GM18507 (cell line): ENCODE measurements at places on chromosomes 11 and 22.

- no peak for DNase-seq
These were observed 39.3 kb downstream of the AMBRA1 start for GRCh38 chr11:46554213-46555147.

DNA sequence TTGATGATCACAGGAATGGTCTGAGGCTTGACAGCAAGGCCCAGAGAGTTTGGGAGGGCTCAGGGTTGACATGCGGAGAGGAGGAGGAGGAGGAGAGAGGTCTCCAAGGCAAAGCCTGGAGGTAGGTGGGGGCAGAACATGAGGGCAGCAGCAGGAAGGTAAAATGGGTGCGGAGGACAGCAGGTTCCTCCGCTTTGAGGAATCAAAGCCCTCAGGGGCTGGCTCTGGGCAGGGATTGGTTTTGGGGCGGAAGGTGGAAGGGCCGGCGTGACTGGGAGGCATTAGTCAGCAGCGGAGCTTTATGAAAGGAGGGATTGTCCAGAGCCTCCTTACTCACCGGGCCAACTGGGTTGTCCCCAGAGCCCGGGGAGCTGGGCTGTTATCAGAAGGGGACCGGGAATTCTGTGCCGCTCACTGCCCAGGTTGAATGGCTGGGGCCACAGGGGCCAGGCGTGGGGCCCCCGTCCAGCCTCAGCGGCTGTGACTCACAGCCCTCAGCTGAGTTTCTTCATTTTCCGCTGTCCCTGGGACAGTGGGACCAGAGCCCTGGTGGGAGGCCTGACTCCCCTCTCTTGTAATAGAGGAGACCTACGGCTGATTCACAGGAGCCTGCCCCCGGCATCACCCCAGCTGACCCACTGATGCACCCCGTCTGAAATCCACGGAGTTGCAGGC lies 36.2 kb downstream of the LIF start:
- DNase-seq = no peak

DNA sequence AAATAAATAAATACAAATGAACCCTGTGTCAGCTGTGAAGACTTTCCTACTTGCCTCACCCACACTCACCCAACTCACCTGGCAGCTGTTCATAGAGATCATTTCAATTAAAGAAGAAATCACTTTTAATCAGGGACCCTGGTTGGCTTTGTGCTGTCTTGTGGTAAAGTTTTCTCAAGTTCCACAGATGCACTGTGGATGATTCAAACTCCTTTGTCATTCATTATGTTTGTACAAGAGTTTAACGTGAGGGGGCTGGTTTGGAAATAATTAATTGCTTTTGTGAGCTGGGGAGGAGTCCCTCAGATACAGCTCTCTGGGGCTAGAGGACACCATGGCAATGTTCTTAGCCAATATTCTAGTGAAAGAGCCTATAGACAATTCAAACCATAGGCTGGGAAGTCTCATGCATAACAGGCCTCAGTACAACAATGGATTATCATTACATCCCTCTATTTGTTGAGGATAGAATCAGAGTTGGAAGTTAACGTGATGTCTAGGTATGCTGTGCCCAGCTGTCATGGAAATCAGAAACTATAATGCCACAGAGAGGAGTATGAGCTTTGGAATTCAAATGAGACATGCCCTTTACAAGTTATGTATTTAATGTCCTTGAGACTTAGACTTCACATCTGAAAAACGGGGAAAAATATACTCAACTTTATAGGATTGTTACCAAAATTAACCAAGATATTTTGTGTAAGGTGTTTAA lies 698.5 kb downstream of the KCNA4 start:
- no peak for DNase-seq

DNA sequence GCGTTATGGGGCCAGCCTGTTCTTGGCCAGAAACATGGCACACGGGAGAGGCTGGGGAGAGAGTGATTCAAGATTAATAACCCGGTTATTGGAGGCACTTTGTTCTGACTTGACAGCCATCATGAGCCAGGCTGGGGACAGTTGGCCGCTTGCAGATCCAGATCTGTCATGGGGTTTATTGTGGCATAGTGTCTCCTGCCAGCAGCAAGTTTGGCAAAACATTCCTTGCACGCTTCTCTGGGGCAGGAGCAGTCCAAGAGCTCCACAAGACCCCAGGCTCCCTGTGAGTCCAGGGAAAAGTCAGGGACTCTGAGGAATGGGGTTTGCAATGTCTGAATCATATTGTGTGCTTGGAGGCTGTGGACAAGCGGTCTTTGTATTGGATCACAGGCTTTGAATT lies 270.4 kb downstream of the MIAT start:
- no peak for DNase-seq

DNA sequence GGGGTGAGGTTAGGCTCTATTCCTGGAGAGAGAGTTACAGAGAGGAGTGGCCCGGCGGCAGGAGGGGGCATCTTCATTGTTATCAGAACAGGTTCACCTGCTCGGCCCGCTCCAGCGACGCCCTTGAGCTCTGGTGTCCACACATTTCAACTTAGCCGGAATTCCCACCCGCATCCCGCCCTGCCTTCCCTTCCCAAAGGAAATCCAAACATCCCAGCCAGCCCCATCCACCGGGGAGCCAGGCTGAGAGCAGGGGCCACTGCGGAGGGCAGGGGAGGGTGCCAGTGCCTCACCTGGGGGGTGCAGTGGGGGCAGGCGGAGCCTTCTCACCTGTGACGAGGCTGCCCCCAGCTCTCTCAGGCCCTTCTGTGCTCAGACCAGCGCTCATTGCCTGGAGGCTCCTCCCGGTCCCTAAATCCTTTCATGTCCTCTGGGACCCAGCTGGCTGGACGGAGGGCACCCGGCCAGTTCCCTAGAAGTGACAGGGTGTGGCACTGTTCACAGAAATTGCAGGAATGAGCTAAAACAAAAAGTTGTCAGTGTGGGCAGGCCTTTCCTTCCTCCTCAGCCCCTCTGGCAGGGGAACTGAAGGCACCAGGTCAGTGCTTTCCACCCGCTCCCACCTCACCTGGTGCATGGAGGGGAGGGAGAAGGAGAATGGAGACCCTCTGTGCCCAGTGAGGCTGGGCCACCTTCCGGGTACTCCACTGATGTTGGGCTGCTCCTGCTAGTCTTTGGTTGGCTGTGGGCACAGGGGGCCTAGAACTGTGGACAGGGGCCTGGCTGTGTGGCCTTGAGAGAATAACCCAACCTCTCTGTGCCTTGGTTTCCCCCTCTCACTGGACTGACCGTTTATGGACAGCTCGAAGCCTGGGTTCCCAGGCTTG lies 2.2 kb upstream of the MRGPRG start:
- no peak for DNase-seq

GRCh38 chr22:36765943-36766450 lies 9.9 kb downstream of the IFT27 start:
- DNase-seq = no peak

DNA sequence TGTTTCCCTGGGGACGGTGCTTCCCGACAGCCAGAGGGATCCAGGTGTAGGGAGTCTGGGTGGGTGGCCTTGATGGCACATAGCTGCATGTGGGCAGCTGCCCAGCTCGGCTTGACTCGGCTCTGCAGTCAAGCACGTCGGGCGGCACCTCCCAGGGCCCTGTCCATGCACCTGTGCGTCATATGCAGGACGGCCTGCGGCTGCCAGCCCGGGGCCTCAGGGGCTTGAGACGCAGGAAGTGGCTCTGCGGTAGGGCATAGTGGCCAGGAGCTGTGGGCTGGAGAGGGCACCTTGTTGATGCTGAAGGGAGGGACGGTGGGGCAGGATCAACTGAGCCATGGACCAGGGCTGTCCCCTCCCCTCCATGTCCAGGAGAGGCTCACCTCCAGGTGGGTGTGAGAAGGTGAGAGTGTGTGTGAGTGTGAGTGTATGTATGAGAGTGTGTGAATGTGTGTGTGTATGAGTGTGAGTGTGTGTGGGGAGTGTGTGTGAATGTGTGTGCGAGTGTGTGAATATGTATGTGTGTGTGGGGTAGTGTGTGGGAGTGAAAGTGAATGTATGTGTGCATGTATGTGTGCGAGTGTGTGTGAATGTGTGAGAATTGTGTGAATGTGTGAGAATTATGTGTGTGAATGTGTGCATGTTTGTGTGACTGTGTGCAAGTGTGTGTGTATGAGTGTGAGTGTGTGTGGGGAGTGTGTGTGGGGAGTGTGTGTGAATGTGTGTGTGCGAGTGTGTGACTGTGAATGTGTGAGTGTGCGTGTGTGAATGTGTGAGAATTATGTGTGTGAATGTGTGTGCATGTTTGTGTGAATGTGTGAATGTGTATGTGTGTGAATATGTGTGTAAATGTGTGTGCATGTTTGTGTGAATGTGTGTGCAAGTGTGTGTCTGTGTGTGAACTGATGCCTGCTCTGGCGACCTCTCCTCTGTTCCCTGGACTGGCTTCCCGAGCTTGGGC lies 5.7 kb upstream of the SUN2 start:
- DNase-seq = no peak

DNA sequence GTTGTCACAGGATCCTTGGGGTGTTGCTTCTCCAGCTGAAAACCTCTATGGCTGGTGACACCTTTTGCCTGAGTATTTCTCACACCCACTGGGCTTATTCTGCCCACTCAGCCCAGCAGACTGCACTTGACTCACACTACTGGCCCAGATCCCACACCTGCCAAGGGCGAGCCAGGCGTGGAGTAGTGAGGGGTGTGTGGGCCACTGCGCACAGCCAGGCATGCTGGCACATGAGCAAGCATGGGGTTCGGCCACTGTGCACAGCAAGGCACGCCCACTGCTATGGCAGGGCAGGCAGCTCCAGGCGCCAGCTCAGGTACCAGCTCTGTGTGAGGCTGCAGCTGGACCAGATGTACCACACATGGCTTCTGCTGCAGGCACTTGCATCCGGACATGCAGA lies 116.5 kb upstream of the MTNR1B start:
- DNase-seq = no peak

- DNase-seq = no peak
These were observed 33.6 kb upstream of the TUB start for GRCh38 chr11:8047382-8047781.

DNA sequence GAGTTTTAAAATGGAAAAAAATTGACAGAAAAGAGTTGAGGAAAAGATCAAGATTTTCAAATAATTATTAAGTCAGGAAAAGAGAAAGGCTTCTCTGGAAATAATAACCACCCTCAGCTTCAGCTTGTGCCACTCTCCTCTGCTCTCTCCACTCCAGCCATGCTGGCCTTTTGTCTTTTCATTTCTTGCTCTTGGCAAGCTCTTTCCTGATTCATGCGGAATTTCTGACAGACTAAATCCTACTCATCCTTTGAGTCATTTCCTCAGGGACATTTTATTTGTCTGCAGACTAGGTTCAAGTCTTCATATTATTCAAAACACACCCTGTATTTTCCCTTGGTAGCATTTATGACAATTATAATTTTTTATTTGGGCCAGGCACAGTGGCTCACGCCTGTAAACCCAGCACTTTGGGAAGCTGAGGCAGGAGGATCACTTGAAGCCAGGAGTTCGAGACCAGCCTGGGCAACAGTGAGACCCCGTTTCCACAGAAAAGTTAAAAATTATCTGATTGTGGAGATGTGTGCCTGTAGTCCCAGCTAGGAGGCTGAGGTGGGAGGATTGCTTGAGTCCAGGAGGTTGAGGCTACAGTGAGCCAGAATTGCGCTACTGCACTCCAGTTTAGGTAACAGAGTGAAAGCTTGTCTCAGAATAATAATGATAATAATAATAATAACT lies 7.8 kb upstream of the P4HA3 start:
- no peak for DNase-seq

- DNase-seq = peak; percentile 58
These were observed 69.2 kb downstream of the SCUBE1 start for GRCh38 chr22:43273902-43274484.

GRCh38 chr11:73389916-73390315 lies 13.7 kb downstream of the RELT start:
- DNase-seq = no peak

GRCh38 chr22:46537225-46537945 lies at the start of gene CELSR1:
Gene CELSR1, minus strand, starts transcription at chr22:46537620. Its CDS starts 450 bp downstream, at chr22:46537170.
- DNase-seq = no peak

- no peak for DNase-seq
These were observed 258.3 kb upstream of the B3GAT1 start for GRCh38 chr11:134670247-134670782.

- DNase-seq = no peak
These were observed 72.3 kb downstream of the PRMT3 start for GRCh38 chr11:20459865-20460264.

- no peak for DNase-seq
These were observed at the start of gene TYMP for GRCh38 chr22:50529897-50530579. Gene TYMP, minus strand, starts transcription at chr22:50530012. Its CDS starts 303 bp downstream, at chr22:50529709.

DNA sequence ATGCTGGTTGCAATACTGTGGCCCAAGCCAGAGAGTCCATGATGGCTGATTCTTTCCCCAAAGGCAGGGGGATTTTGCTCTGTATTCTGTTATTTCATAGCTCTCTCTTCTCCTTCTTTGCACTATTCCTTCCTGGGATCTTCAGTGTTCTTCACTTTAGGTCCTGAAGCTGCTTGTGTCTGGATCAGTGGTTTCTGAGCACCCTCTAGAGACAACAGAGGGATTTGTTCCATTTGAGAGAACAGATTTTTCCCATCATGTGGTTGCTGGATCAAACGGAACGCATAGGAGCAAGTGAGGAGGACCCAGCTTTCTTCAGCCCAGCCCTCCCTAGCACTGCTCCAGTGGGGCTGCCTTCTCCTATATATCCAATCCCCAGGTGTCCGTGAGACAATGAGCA lies 68.7 kb upstream of the SYN3 start:
- no peak for DNase-seq

DNA sequence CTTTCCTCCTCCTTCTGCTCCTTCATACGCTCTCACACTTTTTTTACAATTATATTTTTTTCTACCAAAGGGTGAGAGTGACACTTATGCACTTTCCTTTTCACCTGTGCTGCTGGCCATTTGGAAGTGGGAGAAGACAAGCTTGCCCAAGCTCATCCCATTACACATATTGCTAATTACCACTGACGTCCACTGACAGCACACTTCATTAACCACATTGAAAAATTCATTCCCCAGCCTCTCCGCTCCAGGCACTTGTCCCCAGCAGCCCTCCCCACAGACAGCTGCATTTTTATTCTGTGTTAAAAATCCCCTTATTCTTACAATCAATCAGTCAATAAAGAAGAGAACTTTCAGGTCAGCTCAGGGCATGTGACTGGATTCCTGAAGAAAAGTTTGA lies 175.1 kb downstream of the LRRC4C start:
- DNase-seq = no peak

- no peak for DNase-seq
These were observed 475 bp downstream of the MAPK12 start for GRCh38 chr22:50260801-50261614.

GRCh38 chr11:42992594-42992993 lies 319.2 kb upstream of the API5 start:
- no peak for DNase-seq

GRCh38 chr11:70247710-70248072 lies 22.8 kb upstream of the PPFIA1 start:
- DNase-seq = no peak

- no peak for DNase-seq
These were observed 48.0 kb downstream of the IGF2 start for GRCh38 chr11:2091112-2091746.

DNA sequence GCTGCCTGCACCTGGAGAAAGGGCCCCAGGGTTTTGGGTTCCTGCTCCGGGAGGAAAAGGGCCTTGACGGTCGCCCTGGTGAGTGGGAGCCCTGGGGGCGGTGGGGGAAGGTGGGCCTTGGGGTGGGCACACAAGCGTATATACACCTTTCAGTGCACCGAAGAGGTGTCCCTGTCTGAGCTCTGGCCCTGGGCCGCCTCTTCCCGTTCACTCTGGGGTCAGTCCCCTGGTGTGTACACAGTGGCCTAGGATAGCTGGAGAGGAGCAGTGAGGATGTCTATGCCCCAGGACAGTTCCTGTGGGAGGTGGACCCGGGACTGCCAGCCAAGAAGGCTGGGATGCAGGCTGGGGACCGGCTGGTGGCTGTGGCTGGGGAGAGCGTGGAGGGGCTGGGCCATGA lies 2.8 kb downstream of the NHERF4 start:
- DNase-seq = no peak
